GDM1 (cell line): ENCODE measurements at places on chromosomes 6 and 20.

- no peak for DNase-seq
These were observed 40.9 kb downstream of the PDYN start for GRCh38 chr20:1952737-1953530.

- no peak for DNase-seq
These were observed 198.9 kb downstream of the TBC1D32 start for GRCh38 chr6:121135425-121135824.

DNA sequence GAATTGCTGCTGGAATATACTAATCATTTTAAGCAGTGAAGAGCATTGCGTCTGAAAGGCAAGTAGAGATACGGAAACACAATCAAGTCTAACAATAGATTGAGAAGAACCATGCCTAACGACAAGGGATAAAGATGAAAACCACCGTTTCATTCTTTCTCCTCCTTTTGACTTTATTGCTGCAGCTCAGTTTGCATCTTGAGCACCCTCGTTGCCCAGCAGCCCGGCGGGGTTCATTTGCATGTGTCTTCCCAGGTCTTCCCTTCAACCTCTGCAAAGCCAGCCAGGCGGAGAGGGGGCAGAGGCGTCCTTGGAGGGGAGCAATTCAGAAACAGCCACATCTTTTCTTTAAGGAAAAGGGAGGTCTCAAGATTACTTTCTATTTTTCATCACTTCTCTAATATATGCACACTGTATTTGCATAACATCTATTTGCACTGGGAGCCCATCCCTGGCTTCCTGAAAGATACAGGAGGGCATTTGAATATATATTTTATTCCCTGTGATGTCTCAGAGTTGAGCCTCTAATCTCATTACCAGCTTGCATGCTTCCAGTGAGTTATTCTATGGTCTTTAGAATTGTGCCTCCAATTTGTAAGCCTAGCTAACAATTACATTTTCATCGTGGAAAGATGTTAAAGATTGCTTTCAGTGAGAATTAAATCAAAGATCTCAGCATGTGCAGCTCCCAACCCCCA lies 18.7 kb upstream of the PXDC1 start:
- no peak for DNase-seq

GRCh38 chr6:36272234-36272633 lies 2.4 kb downstream of the PNPLA1 start:
- DNase-seq = no peak

DNA sequence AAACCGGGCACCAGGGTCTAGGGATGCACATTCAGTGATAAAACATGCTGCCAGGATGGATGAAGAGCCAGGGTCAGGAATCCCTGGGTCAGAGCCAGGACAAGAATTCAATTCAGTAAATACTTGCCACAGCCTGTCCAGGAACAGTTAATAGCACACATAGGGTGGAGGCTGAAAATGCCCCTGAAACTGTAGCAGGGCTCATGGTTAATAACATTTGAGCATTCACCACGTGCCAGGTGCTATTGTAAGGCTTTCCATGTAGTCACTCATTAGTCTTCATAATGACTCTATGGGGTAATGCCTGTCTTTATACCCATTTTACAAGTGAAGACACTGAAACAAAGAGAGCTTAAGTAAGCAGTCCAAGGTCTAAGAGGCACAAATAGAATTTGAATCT lies 296.3 kb downstream of the LRFN2 start:
- no peak for DNase-seq
